ENCODE measurements at places on chromosomes 16 and 17.

- DNase-seq, result no peak
Observed at GRCh38 chr17:48612456-48612853, 1.6 kb upstream of the HOXB7 start.

- no peak for DNase-seq
Observed at GRCh38 chr16:50305441-50306061, 39.2 kb downstream of the ADCY7 start.

DNA sequence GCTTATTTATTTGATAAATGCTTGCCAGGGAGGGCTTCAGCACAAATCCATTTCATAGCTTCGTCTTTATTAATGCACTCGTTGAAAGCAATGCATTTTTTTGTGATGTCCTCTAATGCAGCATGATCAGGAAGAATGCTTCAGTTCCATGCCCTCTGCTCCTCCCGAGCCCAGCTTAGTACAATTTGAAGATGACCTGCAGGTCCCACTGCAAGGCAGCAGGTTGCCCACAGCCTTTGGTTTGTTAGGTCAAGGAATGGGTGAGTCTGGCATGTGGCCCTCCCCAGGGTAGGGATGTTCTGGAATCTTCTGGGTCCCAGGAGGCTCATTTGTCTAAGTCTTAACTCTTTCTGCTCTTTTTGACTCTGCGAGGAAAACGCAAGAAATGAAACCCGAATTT lies 49.4 kb upstream of the MARCHF10 start:
- no peak for DNase-seq

DNA sequence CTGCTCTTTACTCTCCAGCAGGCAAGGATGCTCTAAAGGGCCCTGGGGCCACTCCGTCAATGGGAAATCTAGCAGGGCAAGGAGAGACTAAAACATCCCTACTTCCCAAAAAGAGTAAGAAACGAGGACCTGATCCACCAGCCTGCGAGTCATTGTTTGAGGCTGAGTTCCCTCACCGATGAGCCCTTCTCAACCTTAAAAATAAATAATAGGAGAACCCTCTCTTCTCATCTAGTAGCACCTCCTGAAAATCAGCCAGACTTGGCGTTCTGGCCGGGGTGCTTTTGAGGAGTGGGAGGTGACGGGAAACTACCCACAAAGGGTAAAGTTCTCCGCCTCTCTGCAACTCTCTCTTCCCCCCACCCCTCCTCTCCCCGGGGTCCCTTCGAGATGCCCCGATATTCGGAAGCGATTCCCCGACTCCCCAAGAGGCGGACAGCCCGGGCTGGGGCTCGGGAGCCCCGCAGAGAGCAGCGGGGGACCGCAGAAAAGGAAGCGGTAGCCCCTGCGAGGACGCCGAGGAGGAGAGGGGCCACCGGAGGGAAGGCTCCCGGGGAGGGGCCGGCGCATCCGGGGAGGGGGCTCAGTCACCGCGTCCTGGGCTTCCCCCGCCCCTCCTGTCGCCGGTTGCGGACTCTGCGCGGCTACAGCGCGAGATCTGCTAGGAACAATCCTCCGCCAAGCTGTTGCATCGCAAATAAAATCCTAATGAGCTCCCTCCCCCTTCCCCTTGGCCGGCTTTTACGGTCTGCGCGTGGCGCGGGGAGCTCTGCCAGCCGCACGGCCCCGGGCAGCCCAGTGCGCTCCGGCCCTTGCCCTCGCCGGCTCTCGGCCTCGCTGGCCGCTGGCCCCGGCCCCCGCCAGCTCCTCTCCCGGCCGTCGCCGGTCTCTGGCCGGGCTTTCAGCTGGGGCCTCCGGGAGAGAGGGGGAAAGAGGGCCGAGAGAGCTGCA lies 1.3 kb downstream of the HOXB9 start:
- no peak for DNase-seq

DNA sequence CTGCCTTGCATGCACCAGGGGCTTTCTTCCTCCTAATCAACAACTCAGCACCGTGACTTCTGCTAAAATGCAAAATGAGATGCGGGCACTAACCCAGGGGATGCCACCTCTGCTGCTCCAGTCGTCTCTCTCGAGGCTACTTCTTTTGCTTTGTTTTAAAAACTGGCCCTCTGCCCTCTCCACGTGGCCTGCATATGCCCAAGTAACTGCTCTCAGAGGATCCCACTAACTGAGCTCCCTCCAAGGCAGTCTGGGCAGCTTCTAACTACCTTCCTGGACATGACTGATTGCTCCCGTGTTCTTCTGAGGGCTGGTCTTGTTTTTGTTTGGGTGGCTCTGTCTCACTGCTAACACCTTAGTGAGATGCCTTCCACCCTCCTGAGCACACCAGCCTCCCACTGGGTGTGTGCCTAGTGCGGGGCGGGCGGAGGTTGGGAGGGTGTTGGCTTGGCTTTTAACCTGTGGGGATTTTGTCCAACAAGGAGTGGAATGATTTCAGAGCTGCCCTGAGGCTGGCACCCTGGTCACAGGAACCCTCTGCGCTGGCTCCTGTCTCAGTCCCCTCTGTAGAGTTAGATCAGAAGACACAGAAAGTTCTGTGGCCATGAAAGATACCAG lies 8.9 kb upstream of the LGALS9 start:
- no peak for DNase-seq

DNA sequence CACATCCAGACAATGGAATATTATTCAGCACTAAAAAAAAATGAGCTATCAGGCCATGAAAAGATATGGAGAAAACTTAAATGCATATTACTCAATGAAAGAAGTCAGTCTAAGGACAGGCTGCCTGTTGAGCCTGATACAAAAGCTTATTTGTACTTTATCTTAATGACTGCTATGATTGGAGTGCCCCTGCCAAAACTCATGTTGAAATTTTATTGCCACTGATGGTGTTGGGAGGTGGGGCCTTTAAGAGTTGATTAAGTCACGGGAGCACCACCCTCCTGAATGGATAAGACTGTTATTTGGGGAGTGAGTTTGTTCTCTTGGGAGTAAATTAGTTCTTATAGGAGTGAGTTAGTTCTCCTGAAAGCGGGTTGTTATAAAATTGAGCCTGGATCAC lies 9.9 kb downstream of the C17orf67 start:
- DNase-seq, result no peak

GRCh38 chr16:72244853-72245252 lies 72.9 kb upstream of the PMFBP1 start:
- DNase-seq, result no peak

DNA sequence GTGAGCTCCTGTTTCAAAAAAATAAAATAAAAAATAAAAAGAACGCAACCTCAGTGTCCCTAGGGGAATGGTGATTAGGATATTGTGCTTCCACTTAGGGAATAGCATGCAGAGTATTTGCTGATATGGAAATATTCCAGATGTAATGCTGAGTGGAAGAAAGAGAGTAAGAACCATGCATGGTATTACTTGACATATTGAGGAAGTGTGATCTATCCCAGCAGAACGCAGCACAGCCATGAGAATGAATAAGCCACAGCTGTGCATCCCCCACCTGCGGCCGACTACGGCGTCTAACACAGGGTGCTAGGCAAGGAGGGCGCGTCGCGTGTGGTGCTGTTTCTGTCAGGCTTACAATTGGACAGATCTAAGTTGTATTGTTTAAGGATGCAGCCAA lies 49.5 kb downstream of the FOXK2 start:
- DNase-seq, result no peak

GRCh38 chr17:75067856-75068255 lies 19.9 kb upstream of the SLC16A5 start:
- DNase-seq, result no peak

DNA sequence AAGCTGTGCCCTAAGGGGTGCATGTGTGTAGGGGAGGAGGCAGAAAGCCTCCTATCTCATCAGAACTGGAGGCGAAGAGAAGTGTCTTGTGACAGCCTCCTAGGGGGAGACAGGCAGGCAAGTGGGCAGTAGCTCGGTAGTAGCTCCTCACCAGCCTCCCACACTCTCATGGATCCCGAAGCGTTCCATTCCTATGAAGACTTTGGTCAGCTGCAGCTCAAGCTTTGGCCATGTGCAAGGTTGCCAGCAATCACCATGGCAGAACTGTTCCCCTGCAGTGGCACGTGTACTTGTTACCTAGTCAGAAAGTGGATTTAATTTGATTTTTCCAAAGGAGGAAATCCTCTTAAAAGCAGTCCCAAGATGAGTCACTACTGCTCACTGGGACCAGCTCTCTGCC lies 6.7 kb downstream of the MRPL58 start:
- DNase-seq, result no peak

DNA sequence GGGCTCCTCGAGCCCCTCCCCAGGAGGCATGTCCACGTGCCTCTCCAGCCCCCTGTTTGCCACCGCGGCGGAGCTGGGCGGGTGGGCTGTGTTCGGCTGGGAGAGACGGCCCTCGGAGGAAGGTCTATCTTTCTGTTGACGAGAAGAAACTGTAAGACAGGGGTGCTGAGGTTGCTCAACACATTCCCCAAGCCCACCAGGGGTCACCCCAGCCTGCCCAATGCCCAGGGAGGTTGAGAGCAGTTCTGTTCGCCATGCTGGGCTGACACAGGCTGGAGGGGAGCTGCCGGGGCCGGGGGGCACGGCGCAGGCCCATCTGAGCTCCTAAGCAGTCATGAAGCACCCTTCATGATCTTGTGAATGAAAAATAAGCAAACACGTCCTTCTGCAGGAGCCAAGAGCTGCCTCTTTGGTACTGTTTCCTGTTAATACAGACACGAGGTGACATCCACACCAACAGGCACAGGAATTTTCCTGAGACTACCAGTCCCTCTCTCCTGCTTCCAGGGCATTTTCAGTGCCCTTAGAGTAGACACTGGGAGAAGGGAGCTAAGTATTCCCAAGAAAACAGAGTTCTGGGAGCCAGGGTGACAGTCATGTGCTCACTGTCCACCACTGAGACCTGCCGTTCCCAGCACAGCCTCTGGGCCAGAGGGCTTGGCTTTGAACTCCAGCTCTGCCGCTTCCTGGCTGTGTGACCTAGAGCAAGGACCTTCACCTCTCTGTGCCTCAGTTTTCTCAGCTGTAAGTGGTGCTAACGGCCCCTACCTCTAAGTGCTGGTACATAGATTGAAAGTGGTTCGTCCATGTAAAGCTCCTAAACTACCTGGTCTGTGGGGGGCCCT lies 9.2 kb downstream of the UBALD2 start:
- no peak for DNase-seq

GRCh38 chr17:4715063-4715744 lies 4.8 kb downstream of the ARRB2 start:
- peak; percentile 56 for DNase-seq

GRCh38 chr17:29066047-29066446 lies 23.1 kb downstream of the PIPOX start:
- no peak for DNase-seq

GRCh38 chr16:2712546-2712945 lies 7.5 kb downstream of the PRSS27 start:
- DNase-seq, result no peak

DNA sequence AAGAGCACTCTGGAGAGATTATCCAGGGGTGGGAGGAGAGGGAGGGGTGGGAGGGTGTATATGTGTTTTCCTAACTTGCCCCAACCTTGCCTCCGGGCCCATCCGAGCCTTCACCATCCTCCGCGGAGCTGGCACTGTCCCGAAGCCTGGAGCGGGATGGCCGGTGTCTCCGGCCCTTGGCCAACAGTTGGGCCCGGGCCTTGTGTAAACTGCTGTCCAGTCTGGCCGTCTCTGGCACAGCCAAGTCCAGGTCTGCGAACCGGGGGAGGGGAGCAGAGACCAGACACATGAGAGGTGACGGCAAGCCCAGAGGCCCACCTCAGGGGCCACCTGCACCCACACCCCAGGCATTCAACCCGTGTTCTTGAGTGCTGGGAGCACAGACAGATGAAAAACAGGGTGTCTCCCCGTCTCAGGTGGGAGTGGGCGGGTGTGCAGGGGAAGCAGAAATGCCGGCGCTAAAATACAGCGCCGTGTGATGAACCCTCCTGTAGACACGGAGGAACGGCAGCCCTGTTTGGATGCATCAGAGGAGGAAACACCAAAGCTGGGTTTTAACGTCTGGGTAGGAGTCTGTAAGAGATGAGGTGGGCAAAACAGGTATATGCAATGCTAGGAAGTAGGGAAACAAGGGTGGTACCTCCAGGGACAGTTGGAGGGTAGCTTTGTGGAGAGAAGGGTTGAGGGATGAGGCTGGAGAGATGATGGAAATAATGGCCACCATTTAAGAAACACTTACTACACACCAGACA lies 11.7 kb downstream of the SAMD14 start:
- no peak for DNase-seq

GRCh38 chr16:55947366-55947765 lies 72.2 kb upstream of the CES5A start:
- DNase-seq, result no peak

All from CD4-positive, alpha-beta T cell treated with Interleukin-1 beta for 1 hour (primary cell).